Kasumi-1 (cell line): ENCODE measurements at places on chromosomes 13 and 19.

GRCh38 chr13:111187960-111188541 is 72.9 kb downstream of the ARHGEF7 start:
- no peak for DNase-seq

DNA sequence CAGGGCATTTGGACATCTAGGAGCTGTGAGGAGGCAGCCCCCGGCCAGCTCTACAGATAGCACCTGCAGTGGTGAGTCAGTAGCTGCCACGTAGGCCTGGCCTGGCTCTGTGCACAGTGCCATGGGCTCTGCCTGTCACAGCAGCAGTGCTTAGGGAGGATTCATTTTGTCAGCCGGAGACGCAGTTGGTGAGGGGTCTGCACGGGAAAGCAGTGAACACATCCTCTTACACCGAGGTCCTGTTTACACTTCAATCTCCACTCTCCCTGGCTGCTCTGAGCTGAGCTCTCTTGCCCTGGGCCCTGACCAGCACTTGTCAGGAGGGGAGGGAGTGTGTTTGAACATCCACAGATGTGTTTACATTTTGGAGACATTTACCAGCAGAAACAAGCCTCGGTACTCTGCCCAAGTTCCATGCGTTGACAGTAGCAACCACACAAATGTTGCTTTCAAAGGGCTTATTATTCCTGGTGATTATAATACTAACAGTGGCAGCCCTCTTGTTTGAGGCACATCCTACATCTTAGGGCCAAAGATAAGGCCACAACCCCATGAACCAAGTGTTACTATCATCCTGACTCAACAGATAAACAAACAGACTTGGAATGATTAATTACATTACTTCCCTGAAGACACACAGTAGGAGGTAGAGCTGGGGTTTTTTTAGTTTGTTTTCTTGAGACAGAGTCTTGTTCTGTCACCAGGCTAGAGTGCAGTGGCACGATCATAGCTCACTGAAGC is 148.9 kb downstream of the USP12 start:
- DNase-seq, result no peak

GRCh38 chr13:98652721-98653462 is 76.0 kb upstream of the STK24 start:
- DNase-seq, result no peak

- DNase-seq, result no peak
Measured at GRCh38 chr19:51161266-51161665, 19.2 kb downstream of the SIGLEC7 start.

DNA sequence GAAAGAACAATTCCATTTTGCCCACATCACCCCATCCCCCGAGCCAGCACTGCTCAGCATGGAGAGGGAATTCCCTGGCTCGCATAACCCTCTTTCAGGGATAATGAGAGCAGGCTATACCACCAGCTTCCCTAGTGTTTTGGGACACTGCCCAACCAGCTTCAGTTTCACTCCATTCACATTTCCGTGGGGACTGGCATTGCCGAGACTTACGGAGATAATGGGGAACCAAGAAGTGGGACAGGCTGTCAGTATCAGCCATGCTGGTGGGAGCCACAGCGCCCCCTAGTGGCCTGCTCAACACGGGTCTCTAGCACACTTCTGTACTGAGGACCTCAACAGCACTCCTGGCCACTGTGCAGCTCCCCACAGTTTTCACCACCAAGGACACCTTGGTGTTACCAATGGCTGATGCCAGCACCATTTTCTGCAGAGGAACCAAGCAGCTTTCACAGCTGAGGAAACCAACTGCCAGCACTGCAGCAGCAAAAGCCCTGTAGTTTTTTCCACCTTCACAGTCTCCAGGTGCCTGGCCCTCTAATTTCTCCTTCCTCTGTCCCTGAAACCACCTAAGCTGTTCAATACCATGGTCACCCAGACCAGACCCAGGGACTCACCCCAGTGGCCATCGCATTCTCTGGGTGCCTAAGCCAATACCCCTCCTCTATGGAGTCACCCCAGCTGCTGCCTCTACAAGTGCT is 23.7 kb downstream of the SLC6A16 start:
- DNase-seq, result peak; percentile 71

GRCh38 chr13:93004919-93005318 is 221.7 kb upstream of the GPC6 start:
- no peak for DNase-seq
